Suprapubic skin (tissue), 4 donors: ENCODE measurements at places on chromosomes 3 and 15. TPM values are rescaled to one million over a fixed set of nuclear protein-coding genes. Genes with fewer than 3 reads are reported as not detected.
A peak's percentile ranks its signal among the peaks of the same experiment; 100 is the strongest.

PTPRG gene
- 13.7 TPM for total RNA-seq

ARL13B gene
- 5.7 TPM for total RNA-seq

RAB6B gene
- total RNA-seq, result 1.3 TPM

FNDC3B gene
- 39.8 TPM for total RNA-seq

C3orf20 gene
- not detected for total RNA-seq

- peaks cover 81% of the 10 kb centered on the region for H3K4me1 ChIP-seq
- no peak overlapping the region for H3K4me3 ChIP-seq
- no peaks in the 10 kb centered on the region for H3K27me3 ChIP-seq
- no peak for DNase-seq
- no peak overlapping the region for H3K27ac ChIP-seq
Measured at GRCh38 chr3:51970606-51971300, 3.1 kb downstream of the ABHD14B start.

DNA sequence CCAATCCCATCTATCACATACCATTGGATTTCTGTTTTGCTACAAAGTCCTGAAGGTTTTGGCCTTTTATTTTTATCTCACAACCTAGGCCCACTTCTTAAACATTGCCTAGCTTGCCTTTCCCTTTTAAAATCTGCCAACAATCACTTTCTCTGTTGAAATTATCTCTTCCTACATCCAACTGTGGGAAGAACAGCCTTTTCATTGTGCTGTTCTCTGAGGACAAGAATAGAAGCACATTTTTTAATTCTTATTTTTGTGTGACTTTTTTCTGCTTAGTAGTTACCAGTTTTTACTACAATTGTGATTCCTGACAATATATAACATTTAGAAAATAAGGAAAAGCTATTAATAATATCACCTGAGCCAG is 159.2 kb downstream of the CNTN6 start:
- no peak overlapping the region for H3K27ac ChIP-seq
- H3K27me3 ChIP-seq, result no peaks in the 10 kb centered on the region
- no peak for DNase-seq
- H3K4me1 ChIP-seq, result no peaks in the 10 kb centered on the region
- H3K36me3 ChIP-seq, result no peaks in the 10 kb centered on the region

DNA sequence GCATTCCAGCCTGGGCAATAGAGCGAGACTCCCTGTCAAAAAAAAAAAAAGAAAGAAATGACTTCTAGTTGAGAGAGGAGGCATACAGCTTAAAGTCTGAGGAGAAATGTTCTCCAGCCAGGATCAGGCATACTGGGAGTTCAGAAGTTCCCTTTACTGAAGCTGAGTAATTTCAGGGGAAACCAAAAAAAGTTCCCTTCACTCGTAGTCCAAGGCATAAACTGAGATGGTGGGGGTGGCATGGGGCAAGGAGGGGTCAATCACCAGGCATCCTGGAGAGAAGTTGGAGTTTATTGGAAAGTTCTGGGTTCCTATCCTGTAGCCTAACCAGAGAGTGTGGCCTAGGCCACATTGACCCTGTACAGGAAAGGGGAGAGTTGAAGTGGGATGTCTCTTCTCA is 5.9 kb downstream of the GPX1 start:
- no peak for DNase-seq
- H3K36me3 ChIP-seq, result no peaks in the 10 kb centered on the region
- H3K27ac ChIP-seq, result peak overlapping the region; percentile 73
- no peak overlapping the region for H3K4me3 ChIP-seq
- H3K4me1 ChIP-seq, result peaks cover 44% of the 10 kb centered on the region

DNA sequence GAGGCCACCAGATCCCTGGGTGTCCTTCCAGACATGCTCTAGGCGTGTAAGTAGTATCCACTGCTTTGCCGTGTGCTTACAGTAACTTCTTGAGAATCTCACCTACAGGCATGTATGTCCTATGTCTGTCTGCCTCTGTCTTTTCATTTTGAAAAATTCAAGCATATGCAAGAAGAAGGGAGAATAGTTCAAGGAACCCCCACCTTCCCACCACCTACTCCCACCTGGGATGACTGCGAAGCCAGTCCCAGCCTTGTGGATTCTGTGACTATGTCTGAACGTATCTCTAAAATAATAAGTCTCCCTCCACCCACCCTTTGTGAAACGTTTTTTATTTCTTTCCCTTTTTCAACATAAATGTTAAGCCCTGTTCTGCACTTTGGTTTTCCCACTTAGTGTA is 15.0 kb downstream of the CHST13 start:
- H3K27ac ChIP-seq, result no peak overlapping the region
- peaks cover 64% of the 10 kb centered on the region for H3K27me3 ChIP-seq
- H3K4me1 ChIP-seq, result peaks cover 9% of the 10 kb centered on the region
- H3K4me3 ChIP-seq, result no peak overlapping the region

DNA sequence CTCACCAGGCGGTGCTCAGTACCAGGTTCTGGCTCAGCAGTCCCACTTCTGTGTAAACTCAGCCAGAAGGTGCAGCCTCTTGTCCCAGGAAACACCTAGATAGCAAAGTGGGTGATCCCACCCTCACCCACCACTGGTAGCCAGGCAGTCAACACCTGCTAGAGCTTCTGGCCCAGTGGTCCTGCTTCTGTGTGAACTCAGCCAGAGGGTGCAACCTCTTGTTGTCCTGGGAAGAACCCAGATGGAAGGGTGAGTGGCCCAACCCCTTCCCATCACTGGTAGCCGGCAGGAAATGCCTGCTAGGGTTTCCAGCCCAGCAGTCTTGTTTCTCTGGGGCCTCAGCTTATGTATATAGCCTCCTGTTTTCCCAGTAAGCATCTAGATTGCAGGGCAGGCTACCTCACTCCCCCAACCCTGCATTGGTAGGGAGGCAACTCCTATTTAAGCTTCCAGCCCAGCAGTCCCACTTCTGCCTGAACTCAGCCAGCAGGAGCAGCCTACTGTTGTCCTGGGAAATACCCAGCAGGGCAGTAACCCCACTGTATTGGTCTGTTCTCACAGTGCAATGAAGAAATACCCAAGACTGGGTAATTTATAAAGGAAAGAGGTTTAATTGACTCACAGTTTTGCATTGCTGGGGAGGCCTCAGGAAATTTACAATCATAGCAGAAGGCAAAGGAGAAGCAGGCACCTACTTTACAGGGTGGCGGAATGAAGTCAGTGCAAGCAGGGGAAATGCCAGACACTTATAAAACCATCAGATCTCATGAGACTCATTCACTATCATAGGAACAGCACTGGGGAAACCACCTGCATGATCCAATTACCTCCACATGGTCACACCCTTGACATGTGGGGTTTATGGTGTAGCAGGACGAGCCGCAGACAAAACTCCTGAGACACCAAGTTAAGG is 110.6 kb downstream of the DTWD1 start:
- DNase-seq, result no peak
- H3K27ac ChIP-seq, result no peak overlapping the region
- H3K4me3 ChIP-seq, result no peak overlapping the region
- no peaks in the 10 kb centered on the region for H3K4me1 ChIP-seq
- H3K36me3 ChIP-seq, result no peaks in the 10 kb centered on the region

- no peak for DNase-seq
- H3K27ac ChIP-seq, result no peak overlapping the region
- H3K4me3 ChIP-seq, result no peak overlapping the region
- no peaks in the 10 kb centered on the region for H3K36me3 ChIP-seq
- H3K27me3 ChIP-seq, result no peaks in the 10 kb centered on the region
- peaks cover 5% of the 10 kb centered on the region for H3K4me1 ChIP-seq
Measured at GRCh38 chr3:64306745-64307144, 81.5 kb upstream of the PRICKLE2 start.

GRCh38 chr3:78481050-78481449 is 1286.7 kb downstream of the ROBO1 start:
- DNase-seq, result no peak
- H3K27ac ChIP-seq, result no peak overlapping the region
- H3K36me3 ChIP-seq, result no peaks in the 10 kb centered on the region
- H3K27me3 ChIP-seq, result no peaks in the 10 kb centered on the region
- H3K4me1 ChIP-seq, result no peaks in the 10 kb centered on the region
- H3K4me3 ChIP-seq, result no peak overlapping the region

DNA sequence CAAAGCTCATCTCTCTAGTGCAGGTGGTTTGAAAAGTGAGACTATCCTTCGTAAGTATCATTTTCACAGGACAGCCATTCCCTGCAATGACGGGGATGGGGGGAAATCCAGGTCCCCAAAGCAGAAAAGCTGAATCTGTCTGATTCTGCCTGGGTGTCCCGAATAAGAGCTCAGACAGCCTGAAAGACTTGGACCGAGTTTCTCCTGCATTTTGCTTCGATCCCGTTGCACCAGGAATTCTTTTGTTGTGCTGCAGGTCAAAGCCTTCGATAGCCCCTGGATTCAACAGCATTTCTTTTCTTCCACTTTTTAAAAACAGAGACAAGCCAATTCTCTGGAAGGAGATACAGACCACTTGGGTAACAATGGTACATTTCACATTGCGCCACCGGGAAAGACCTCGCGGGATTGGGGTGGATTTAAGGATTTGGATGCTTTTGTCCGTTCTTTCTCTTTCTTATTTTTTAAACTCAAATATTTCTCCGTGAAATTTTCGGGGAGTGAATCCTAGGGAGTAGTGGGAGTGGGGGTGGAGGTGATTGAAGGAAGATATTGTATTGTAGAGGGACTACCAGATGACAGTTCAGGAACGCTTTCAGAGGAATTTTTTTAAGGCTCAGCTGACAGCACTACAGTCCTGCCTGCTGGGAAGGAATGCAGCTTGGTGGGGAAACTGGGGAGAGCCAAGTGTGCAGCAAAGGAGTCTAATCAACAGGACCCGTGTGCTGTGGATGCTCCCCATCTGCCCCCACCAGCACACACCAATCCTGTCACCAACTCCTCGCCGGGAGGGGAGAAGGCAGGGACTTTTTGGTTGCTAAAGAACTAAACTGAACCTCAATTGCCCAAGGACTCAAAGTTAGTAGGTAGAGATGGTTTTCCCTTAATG is 2.6 kb downstream of the SLITRK3 start:
- no peak for DNase-seq
- no peak overlapping the region for H3K27ac ChIP-seq
- peaks cover 67% of the 10 kb centered on the region for H3K27me3 ChIP-seq
- H3K36me3 ChIP-seq, result no peaks in the 10 kb centered on the region

DNA sequence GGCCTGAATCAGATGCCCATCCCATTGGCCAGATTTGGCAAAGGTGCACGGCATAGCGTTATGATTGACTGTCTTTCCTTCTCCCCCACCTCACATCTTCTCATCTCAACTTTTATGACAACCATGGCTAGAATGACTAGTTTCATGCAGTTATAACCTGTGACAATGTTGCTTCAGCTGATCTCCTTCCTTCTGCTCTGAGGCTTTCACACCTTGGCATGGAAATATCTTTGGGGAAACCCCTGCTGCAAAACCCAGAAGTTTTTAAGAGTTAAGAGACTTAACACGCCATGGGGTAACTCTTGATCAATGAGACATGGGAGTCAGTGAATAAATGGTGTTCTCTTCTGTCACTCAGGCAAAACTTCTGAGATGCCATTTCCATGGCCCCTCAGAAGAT is 290.7 kb upstream of the MDFIC2 start:
- H3K4me3 ChIP-seq, result no peak overlapping the region
- H3K4me1 ChIP-seq, result no peaks in the 10 kb centered on the region
- H3K27me3 ChIP-seq, result no peaks in the 10 kb centered on the region
- no peak for DNase-seq

- no peaks in the 10 kb centered on the region for H3K36me3 ChIP-seq
- H3K27ac ChIP-seq, result no peak overlapping the region
- peaks cover 7% of the 10 kb centered on the region for H3K4me1 ChIP-seq
- DNase-seq, result peak; percentile 83
- no peaks in the 10 kb centered on the region for H3K27me3 ChIP-seq
Measured at GRCh38 chr3:15108082-15108545, 9.2 kb upstream of the RBSN start.

DNA sequence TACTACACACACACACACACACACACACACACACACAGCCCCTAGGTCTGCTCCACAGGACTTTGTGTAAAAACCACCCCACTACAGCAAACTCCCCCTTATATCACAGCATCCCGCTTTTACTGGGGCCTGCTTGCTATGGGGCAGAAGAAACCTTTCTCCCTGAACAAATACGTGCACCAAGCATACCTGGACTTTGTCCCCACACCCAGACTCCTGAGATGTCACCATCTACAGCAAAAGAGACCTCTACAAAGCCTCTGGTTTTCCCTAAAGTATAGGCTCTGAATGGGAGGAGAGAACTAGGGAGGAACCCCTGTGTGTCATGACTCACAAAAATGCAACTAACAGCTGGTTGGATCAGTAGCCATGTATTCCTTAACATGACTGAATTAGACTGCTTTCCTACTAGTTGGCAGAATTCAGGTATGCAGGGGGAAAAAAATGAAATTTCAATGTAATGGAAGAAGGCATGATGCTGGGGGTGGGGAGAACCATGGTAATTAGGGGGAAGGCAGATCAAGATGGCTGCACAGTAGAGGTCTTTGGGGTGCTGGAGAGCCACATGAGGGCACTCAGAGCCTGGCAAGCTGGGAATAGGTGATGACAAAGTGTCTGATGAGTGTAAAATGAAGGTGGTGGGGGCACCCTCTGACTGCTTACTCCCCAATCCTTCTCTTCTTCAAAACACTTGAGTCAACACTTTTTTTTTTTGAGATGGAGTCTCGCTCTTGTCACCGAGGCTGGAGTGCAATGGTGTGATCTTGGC is 45.9 kb downstream of the DAPK2 start:
- H3K4me3 ChIP-seq, result no peak overlapping the region
- H3K4me1 ChIP-seq, result peaks cover 63% of the 10 kb centered on the region
- no peak overlapping the region for H3K27ac ChIP-seq
- no peaks in the 10 kb centered on the region for H3K36me3 ChIP-seq

- DNase-seq, result no peak
- H3K4me3 ChIP-seq, result no peak overlapping the region
- no peaks in the 10 kb centered on the region for H3K36me3 ChIP-seq
Measured at GRCh38 chr3:177141899-177142646, 55.2 kb downstream of the TBL1XR1 start.

DNA sequence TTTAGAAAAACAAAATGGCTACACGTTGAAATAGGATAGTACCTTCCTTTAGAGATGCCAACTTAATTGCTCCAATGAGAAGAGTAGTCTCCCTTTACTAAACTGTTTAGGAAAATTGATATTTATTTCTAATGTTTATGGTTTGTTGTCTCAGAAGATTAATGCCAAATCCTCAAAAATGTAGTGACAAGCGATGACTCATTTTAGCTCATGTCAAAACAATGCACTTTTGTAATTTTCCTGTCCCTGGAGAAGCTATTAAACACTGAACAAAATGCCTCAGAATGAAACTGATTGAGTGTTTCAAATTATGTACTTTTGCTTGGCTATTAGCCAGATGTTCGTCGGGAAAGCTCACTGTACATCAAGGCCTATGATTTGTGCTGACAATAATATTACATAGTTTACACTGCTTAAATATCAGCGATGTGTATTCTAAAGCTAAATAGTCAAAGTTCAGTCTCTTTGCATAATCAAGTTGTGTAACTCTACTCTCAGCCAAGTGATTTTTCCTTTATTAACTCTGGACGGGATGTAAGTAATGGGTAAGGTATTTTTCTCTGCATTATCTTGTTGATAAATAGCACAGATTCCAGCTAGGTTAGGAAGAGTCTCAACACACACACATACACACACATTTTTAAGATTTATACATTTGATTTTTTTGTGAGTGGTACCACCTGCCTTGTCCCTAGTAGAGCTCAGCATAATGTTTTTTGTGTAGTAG is 83.7 kb downstream of the CMSS1 start:
- H3K27ac ChIP-seq, result peak overlapping the region; percentile 24
- no peak for DNase-seq
- H3K27me3 ChIP-seq, result no peaks in the 10 kb centered on the region

GRCh38 chr15:42931702-42932486 is 11.3 kb upstream of the TTBK2 start:
- H3K36me3 ChIP-seq, result no peaks in the 10 kb centered on the region
- no peaks in the 10 kb centered on the region for H3K27me3 ChIP-seq
- H3K4me1 ChIP-seq, result no peaks in the 10 kb centered on the region
- H3K27ac ChIP-seq, result no peak overlapping the region
- no peak for DNase-seq
